Renal cortical epithelial cell (primary cell): ENCODE measurements at places on chromosomes 4 and X.

GRCh38 chr4:76781698-76782595 is 116.0 kb downstream of the SOWAHB start:
- DNase-seq = peak; percentile 80

- peak; percentile 62 for DNase-seq
These were observed 40.6 kb downstream of the CHRDL1 start for GRCh38 chrX:110755061-110755460.

DNA sequence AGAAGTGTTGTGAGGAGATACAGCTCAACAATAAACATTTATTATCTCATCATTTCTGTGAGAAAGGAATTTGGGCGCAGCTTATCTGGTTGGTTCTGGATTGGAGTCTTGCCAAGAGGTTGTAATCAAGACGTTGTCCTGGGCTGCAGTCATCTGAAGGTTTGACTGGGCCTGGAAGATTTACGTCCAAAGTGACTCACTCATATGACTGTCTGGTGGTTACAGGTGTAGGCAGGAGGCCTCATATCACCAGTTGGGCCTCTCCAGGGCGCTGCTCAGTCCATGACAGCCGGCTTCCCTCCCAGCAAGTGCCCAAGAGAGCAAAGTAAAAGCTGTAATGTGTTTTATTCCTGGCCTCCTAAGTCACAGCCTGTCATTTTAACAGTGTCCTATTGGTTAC is 106.3 kb downstream of the USP46 start:
- no peak for DNase-seq

DNA sequence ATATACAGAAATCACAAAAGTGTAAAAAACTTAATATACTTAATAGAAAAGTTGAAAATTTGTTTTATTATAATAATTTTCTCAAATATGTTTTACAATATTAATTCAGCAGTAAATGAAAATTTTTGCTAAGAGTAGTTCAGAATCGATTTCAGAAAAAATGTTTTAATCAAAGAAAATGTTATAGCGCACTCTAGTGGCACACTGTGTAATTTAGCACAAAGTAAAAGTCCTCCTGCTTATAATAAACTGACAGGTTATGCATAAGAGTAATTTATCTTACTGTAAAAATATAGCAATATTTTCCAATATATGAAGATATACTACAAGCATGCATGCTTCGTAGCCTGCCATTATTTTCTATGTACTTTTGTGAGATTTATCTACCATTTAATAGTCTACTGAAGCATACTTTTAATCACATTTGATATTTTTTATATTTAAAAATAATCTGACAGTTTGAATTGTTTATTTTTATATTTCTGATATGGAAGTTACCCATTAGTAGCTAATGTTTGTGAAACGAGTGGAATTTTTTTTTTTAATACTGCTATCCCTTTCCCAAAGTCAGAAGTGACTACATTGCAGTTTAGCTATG is 217.9 kb upstream of the KLHL4 start:
- DNase-seq = peak; percentile 6

DNA sequence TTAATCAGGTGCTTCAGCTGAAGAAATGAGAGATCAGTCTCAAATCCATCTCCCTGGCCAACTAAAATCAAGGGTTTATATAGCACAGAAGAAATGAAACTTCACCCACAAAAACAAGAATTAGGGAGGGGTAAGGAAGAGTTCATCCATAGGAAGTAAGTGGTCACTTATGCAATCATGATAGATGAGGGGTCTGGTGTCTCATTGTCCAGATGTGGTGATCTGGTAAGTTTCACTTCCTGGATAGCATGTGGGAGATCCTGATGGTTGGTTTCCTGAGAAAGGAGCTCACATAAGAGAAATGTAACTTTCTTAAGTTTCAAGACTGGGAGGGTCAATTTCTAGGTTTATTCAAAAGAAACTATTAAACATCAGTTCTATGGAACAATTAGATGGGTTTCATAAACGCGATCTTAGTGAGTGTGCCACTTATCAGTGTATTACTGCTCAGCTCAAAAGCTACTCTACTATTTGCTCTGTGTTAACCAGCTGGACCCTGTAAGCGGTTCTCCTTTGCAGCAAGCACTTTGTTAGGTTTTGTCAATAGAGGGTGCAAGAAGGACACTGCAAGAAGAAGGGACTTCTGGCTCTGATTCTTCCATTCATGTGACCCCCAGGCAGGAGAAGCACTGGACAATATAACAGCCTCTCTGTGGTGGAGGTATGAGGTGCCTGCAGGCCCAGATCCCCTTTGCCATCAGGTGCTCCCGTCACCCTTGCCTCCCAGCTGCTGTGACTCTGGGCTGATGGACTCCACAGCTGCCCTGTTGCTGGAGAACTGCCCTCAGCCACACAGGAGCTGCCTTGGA is 35.4 kb upstream of the HPSE start:
- peak; percentile 41 for DNase-seq

GRCh38 chrX:124346117-124346876 is at the start of gene SH2D1A:
Gene SH2D1A, plus strand, starts transcription at chrX:124346563. Its CDS starts 80 bp downstream, at chrX:124346643.
- no peak for DNase-seq

GRCh38 chrX:16517039-16517605 is 132.8 kb upstream of the S100G start:
- DNase-seq = peak; percentile 2

DNA sequence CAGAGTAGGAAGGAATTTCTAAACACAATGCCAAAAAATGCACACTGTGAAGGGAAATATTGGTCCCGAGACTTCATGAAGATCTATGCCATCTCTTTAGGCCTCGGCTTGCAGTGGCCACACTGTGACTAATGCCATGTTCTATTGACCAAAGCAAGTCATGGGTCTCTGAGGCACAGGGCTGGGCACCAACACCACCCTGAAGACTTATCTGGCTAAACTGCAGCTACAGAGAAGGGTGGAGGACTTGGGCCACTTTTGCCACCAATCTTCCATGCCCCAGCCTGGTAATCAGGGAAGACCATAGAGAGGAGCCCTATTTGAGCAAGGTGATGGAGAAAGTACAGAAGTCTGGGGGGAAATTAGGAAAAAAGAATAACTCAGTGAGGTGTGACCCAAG is 42.1 kb downstream of the HMX1 start:
- no peak for DNase-seq
